ENCODE measurements at places on chromosomes 5 and 9. TPM values are rescaled to one million over a fixed set of nuclear protein-coding genes. Genes with fewer than 3 reads are reported as not detected.
A peak's percentile ranks its signal among the peaks of the same experiment; 100 is the strongest.

MARCHF11 gene
- not detected for total RNA-seq

SLC4A9 gene
- total RNA-seq = not detected

ARL14EPL gene
- total RNA-seq = not detected

SLC45A2 gene
- not detected for total RNA-seq

DNA sequence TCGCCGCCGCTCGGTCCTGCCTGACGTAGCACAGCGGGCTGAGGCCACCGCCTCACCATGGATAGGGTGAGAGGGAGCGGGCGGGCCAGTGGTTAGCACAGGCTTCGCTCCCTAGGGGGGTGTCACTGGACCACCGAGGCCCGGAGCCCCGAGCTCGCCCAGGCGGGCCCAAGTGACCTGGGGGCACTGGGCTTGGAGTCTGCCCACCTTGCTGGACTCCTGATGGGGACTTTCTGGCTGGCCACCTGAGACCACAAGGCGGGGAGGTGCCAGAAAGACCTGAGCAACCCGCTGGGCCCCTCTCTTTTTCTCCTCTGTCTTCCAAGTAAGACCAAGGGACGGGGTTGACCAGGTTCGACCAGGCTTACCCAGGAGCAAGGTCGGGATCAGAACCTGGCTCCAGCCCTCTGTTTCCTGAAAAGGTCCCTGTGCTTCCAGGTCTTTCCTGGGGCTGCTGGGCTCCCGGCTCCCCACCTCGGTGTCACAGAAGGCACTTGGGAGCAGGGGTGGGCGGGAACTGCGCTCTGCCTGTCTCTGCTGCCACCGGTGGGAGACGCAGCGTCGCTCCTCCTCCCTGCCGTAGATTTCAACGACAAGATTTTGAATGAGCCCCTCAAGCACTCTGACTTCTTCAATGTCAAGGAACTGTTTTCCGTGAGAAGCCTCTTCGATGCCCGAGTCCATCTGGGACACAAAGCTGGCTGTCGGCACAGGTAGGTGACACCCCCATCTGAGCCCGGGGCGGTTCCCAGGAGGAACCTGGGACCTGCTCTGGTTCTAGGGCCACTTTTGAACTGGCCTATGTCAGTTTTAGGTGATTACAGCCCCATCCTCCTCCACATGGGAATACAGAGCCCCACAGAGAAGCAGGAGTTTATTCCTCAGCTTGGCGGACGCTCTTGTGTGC lies 1.0 kb downstream of the MRPS2 start:
- H3K4me1 ChIP-seq = peaks cover 30% of the 10 kb centered on the region
- H3K4me3 ChIP-seq = peak overlapping the region; percentile 97
- H3K27ac ChIP-seq = no peak overlapping the region
- DNase-seq = no peak
- H3K36me3 ChIP-seq = peaks cover 37% of the 10 kb centered on the region

GRCh38 chr5:110815916-110816605 lies 77.3 kb downstream of the SLC25A46 start:
- H3K36me3 ChIP-seq = no peaks in the 10 kb centered on the region
- H3K4me1 ChIP-seq = no peaks in the 10 kb centered on the region
- DNase-seq = no peak

DNA sequence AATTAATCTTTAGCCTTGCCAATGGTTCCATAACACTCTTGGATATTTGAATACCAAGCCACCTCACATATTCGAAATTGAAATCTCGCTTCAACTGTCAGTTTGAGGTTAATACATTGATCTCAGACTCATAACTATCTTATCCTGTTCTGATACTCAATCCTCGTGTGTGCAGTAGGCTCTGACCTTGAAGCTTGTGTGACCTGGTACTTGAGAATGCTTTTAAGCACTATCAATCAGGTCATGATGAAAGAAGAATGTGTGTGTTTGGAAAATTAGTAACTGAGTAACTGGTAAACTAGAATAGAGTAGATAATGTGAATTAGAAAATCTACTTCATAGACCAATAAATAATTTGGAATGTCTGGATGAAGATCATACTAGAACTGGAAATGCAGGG lies 1266.7 kb downstream of the MAT2B start:
- H3K36me3 ChIP-seq = no peaks in the 10 kb centered on the region
- no peak overlapping the region for H3K27ac ChIP-seq
- no peak for DNase-seq

DNA sequence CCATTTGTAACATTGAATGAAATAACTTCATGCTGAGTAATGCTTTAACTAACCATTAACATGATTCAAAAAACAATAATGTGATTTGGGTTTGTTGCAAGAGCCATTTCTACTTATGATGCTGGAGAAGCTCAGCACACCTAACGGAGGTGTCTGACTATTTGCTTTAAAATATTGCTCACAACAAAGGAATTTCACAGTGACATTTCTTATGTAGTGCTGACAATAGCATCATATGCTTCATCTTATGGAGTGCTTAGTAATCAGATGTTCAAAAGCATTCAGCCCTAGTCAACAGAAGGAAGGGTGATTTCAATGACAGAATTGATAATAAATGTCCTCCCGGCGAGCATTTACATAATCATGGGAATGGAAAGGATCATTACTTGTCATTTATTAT lies 1003.3 kb upstream of the COX7C start:
- H3K27me3 ChIP-seq = no peaks in the 10 kb centered on the region
- no peak for DNase-seq
- no peak overlapping the region for H3K4me3 ChIP-seq
- no peaks in the 10 kb centered on the region for H3K4me1 ChIP-seq
- no peak overlapping the region for H3K27ac ChIP-seq

- no peaks in the 10 kb centered on the region for H3K36me3 ChIP-seq
- no peak overlapping the region for H3K27ac ChIP-seq
- no peaks in the 10 kb centered on the region for H3K4me1 ChIP-seq
- DNase-seq = no peak
- no peak overlapping the region for H3K4me3 ChIP-seq
Measured at GRCh38 chr5:143488381-143488780, 84.9 kb upstream of the NR3C1 start.

DNA sequence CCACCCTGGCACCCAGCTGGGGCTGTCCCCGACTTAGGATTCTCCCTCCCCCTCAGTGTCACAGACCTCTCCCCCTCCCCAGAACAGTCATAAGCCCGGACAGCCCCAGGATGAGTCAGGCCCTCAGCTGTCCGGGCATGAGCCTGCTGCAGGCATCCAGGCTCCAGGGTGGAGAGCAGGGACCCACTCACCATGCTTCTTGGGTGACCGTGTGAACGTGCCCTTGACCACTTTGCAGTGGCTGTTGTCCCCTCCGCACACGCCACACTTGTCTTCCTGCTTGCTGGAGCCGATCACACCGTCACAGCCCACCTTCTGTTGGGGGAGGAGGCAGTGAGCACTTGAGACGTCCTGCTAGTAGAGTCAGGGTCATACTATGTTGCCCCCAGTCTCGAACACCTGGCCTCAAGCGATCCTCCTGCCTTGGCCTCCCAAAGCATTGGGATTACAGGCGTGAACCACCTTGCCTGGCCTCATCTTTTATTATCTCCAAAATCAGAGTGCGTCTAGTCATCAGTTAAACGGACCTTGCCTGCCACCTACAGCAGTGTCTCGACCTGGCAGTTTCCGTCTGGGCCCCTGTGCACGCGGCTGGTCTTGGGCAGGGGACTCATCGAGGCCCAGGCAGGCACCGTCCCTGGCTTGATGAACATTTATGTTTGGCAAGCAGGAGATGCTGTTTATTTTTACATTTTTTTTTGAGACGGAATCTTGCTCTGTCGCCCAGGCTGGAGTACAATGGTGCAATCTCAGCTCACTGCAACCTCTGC lies 72.6 kb downstream of the ZNF354C start:
- no peak for DNase-seq
- no peaks in the 10 kb centered on the region for H3K36me3 ChIP-seq
- no peak overlapping the region for H3K4me3 ChIP-seq
- H3K4me1 ChIP-seq = no peaks in the 10 kb centered on the region
- H3K27me3 ChIP-seq = no peaks in the 10 kb centered on the region

DNA sequence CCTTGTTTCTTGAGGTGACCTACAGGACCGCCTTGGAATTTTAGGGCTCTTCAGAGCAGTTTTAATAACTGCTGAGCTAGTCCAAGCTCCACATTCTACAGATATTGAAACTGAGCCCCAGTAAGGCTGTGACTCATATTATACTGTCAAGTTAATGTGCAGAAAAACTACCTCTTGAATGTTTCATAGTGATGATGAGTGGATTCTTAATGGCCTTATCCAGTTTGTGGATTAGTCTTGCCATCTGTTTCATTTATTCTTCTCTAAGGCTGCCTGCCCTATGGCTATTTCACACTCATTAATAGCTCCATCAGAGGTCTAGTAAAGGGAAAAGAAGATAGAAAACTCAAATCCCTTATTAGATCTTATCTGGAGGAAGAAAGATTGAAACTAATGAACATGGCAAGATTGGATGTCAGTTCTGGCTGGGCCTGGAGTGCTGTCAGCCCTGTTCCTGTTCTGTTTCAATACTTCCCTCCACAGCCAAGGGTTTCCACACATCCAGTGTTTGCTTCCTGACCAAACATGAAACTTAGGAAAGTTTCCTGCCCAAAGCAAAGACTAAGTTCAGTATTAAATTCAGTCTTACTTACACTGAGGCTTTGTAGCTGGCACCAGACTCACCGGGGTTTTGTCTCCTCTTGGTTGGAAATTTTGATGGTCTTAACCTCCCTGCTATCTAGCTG lies 215.6 kb upstream of the DMAC1 start:
- no peaks in the 10 kb centered on the region for H3K4me1 ChIP-seq
- H3K36me3 ChIP-seq = no peaks in the 10 kb centered on the region
- no peak for DNase-seq
- H3K4me3 ChIP-seq = no peak overlapping the region
